Activated CD4-positive, alpha-beta T cell treated with anti-CD3 and anti-CD28 coated beads, Interleukin-10, Interleukin-2, amounts not matched to agents 100 ng/mL and 50 ng/mL, durations not matched to agents 16 hours and 8 hours (primary cell): ENCODE measurements at places on chromosomes 2 and 18.

DNA sequence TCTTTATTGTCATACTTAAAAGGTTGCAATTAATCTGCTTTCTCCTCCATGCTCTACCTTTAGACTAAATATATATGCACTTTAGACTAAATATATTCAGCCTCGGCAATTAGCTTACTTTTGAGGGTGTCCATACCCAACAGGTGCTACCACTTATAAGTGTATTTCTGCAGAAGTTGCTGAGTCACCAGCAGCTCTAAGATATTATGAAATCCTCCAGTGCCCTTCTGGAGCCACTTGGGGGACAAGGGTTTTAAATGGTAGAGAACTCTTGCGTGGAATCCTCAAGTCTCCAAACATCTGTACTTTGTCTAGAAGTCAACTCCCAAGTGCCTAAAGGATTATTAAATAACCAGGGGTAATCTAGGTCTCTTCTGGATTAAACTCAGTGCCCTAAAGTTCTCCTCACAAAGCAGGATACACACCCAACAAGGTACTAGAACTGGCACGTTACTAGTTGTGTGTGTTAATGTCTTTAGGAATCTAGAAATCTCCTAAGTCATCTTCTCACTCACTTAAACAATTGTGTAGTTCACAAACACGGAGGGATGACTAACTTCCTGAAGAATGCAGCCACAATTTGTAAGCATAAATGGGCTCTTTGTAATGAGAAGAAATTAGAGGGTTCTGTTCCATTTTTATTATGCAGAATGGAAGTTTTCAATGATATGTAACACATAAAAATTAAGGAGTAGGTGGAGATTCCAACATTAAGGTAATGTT, 159.7 kb downstream of the CD226 start:
- DNase-seq = no peak

GRCh38 chr2:138485019-138485418, 16.6 kb upstream of the SPOPL start:
- DNase-seq = no peak

DNA sequence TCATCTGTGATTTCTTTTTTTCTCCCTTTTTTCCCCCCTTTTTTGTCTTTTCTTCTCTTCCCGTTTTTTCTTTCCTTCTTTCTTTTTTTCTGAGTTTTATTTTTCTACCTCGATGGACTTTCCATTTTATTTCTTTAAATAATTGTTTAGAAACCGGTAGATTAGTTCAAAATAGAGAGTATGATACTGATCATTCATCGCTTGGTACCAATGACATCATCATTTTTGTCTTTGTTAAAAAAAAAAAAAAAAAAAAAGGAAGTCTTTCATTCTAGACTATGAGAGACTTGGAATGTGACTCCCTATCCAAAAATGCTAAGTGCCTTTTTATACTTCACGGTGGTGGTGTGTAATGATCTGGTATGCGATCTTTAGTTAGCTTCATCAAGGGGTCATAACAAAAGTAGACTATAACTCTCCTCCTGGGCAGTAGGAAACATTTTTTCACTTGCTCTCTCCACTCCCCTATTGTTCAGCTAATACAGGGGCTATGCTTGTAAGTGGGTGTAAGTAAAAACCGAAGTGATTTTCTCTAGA, 1517.5 kb upstream of the ZEB2 start:
- DNase-seq = no peak

DNA sequence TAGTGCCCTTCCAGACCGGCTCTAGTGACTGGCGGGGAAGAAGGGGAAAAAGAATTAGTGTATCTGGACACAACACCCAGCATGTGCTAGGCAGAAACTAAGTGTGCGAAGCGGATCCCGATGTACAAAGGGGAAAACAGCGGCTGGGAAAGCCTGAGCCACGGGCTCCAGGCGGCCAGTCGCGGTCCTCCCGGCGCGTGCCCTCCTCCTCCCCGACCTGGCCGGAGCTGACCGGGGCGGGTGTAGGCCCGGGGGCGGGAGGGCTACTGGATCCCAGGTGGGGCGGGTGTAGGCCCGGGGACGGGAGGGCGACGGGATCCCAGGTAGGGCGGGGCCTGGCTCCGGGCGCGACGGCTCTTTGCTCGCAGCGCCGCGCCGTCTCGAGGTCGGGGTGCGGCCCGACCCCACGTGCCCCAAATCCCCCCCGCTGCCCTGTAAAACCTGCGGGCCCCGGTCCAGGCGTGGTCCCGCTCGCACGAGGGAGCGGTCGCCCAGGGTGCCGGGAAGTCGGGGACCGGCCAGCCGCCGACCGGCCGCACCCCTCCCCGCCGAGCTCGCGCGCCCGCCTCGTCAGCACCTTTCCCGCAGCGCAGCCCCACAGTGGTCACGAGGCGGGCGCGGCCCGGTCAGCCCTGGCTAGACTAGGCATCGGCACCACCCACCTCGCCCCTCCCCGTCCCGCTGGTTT, 48.8 kb downstream of the C2orf42 start:
- DNase-seq = no peak

GRCh38 chr2:201953880-201954279, 79.8 kb upstream of the FZD7 start:
- no peak for DNase-seq

DNA sequence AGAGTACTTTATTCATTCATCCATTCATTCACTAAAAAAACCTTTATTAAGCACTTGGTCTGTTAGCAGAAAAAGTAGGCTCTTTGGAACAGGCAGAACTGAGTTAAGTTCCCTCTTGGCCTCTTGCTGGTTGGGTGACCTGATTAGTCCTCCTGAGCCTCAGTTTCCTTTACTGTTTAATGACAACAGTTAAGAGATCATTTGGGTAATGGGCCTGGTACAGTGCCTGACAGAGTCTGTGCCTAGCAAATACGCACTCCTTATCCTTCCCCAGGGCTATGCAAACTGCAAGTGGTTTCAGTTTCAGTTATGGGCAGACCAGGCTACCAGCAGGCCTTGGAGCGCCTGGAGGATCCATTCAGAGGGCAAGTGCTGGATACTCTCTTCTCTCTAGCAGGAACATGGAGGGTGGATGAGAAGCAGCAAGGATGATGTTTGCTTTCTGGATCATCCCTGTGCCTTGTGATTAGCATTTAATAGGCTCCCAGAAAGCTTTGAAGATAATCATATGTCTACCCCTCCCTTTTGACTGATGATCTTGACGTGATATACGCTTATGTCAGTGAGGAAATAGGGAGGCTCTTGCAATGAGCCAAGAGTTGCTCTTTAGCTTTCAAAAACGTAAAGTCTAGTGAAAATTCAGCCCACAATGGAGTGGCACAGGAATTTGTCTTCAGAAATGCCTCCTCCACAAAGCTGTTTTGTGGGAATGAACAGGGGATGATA, 12.4 kb upstream of the TAF1B start:
- DNase-seq = no peak

- DNase-seq = no peak
Observed at GRCh38 chr2:216539791-216540241, 41.2 kb downstream of the RPL37A start.

GRCh38 chr18:74351354-74351753, 35.7 kb downstream of the C18orf63 start:
- no peak for DNase-seq

GRCh38 chr2:47299555-47299954, 103.4 kb upstream of the MSH2 start:
- no peak for DNase-seq

DNA sequence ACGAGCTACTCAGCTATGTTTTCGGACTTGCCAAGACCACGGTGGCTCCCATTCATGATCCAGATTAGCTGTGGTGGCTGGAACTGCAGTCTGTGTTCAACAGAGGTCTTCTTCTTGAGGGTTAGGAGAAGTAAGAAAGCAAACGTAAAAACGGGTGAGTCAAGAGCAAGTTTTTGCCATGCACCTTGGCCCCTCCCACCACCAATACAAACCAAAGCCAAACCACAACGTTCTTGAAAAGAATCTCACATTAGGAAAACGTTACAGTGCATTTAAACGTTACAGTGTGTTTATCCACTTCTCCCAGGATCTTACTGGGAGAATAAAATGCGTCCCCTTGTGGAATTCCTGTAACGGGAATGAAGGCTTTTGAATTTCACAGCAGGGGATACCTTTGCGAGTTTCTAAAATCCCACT, 725 bp downstream of the FBXO48 start:
- DNase-seq = peak; percentile 79

- DNase-seq = no peak
Observed at GRCh38 chr18:6170604-6171003, 244.1 kb downstream of the L3MBTL4 start.

DNA sequence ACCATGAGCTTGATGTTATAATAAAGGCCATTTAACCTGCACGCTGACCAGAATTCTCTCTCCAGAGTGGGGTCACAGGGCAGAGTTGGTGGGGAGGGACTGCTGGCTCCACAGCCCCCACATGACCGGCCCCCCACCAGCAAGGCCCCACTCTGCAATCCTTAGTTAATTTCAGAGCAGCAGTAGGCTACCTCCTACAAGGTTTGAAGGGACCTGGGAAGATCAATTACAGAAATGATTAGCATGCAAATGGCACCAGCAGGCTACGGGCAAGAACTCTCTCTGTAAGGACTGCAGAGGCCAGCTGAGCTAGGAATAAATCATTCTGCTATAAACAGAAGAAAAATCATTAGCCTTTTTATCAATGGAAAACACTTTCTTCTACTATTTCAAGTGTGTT, 135.3 kb downstream of the C1D start:
- DNase-seq = no peak

- DNase-seq = peak; percentile 84
Observed at GRCh38 chr2:168192839-168193616, 54.4 kb downstream of the STK39 start.

- DNase-seq = no peak
Observed at GRCh38 chr18:6942742-6943141, 174.9 kb downstream of the LAMA1 start.

DNA sequence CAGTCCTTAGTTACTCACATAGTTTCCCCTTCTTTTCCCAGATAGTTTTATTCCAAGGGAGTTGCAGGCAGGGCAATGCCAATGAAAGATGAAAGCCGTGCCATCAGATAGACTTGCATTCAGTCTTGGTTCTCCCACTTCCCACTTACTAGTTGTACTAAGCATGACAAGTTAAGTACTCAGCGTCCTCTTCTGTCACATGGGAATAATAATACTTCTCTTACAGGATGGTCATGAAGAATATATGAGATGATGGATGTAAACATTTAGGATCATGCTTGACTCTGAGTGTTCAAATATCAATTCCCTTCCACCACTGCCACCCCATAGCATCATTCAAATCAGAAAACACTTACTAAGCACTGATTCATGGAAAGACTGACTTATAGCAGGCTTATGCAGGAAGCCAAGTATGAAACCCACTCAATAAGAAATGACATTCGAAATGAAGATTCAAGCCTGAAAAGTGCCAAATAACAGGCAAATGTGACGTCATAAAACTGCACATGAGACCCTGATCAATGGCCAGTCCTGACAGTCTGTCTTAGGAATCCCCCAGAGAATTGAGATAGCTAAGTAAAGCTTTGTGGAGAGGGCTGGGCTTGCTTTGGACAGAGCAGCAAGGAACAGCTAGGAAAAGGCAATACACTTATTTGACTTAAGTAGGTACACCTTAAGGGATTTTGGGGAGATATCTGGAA, 11.1 kb upstream of the EVA1A start:
- no peak for DNase-seq

DNA sequence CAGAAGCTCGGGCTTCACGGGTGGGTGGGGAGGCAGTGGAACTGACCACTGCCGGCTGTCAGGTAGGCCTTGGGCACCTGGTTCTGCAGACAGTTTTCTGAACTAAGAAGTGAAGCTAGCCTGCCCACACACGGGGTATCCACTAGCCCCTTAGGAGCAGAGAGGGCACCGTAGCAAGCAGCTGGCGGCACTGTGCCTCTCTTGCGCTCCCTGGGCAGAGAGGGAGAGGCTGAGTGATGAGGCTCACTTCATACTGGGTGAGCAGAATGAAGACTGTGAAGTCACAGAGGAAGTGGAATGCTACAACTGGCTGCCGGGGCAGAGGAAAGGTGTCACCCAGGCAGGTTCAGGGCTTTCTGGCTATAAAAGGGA, 753 bp downstream of the ITPRIPL1 start:
- DNase-seq = peak; percentile 79

DNA sequence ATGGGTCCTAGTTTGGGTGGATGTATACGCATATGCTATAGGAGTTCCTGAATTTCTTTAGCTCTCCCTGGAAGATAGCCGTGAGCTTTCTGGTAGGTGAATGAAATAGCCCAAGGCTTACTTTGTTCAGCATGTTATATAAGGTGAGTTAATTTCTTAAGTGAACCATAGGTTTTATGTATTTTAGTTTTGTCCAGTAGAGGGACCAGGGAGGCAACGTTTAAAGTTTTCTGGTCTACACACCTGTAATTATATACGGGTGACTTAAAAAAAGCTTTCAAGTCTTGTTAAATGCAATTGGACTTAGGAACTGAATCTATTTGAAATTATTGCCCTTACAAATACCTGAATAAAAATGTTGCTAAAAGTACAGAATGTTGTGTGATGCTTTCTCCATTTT, 402.5 kb upstream of the DDX18 start:
- no peak for DNase-seq

GRCh38 chr2:19021100-19021476, 337.3 kb downstream of the OSR1 start:
- DNase-seq = no peak

- DNase-seq = no peak
Observed at GRCh38 chr2:158405341-158405740, 51.2 kb downstream of the CCDC148 start.

DNA sequence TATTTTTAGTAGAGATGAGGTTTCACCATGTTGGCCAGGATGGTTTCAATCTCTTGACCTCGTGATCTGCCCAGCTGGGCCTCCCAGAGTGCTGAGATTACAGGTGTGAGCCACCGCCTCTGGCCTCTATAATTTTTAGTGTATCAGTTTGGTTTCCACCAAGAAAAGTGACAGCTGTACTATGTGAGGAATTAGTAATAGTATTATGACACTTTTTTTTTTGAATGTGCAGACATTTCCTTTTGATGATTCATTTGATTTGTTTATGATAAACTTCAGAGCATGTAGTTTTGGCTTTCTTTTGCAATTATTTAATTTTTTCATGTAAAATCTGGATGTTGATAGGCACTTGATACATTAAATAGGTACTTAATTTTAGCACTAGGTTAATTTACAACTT, 61.5 kb downstream of the PTPN4 start:
- DNase-seq = peak; percentile 37

GRCh38 chr2:157320409-157320808, 5.2 kb downstream of the ERMN start:
- no peak for DNase-seq

DNA sequence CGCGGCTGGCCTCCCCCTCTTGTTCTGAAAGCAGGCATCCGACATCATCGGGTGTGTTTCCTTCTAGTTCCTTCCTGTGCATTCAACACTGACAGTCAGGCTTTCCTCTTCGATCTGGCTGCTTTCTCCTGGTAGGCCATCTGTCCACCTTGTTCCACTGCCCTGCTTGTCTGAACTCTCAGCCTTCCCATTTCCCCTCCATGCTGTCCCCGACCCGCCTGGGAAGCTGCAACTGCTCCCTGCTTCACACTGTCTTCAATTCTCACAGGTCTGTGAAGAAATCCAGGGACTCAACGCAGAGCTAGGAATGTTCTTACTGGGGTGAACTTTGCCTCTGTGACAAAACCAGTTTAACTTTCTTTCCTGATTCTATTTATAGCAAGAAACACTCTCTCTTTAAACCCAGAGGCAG, 43.0 kb downstream of the KIF3C start:
- no peak for DNase-seq
